ENCODE measurements at places on chromosomes 3 and 15. TPM values are rescaled to one million over a fixed set of nuclear protein-coding genes. Genes with fewer than 3 reads are reported as not detected.

DNA sequence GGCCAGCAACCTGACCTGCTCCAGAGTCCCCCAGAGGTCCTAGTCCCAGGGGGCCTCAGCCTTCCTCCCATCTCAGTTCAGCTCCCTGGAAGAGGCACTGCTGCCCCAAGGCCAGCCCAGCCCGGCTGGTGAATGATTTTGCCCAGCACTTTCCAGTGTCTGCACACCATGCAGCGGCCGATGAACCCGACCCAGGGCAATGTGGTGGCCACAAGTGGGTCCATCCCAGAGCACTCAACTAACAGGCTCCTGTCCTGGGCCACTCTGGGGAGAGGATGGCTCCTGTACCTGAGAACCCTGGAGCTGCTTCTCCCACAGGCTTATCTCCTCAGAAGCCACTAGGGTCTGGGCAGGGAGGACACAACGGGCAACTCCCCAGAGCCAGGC lies 39.2 kb downstream of the PTPN23 start:
- peaks cover 27% of the 10 kb centered on the region for H3K36me3 ChIP-seq
- H3K27me3 ChIP-seq = no peaks in the 10 kb centered on the region
- no peak overlapping the region for H3K27ac ChIP-seq
- peaks cover 19% of the 10 kb centered on the region for H3K4me1 ChIP-seq
- DNase-seq = no peak

Gene DAPK2
- total RNA-seq = 1.5 TPM

DNA sequence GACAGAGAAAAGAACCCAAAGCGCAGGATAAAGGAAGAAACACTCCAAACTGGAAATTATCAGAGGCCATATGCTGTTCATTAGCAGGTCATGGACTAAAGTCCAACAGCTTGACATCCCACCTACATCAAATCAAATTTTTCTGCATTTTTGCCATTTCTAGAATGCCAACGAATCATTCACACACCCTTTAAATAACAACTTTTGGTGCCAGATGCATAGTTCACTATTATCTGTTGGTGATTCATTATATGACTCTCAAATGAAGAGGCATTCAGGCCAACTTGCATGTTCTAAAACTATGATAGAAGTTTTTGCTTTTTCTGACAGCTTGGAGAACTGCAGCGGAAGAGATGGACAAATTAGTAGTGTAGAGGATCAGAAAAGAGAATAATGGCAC lies 529.8 kb upstream of the NAALADL2 start:
- no peaks in the 10 kb centered on the region for H3K4me1 ChIP-seq
- H3K4me3 ChIP-seq = no peak overlapping the region
- no peak overlapping the region for H3K27ac ChIP-seq

- H3K4me1 ChIP-seq = no peaks in the 10 kb centered on the region
- H3K36me3 ChIP-seq = no peaks in the 10 kb centered on the region
- peaks cover 17% of the 10 kb centered on the region for H3K27me3 ChIP-seq
- no peak for DNase-seq
Measured at GRCh38 chr15:82570721-82571508, 30.7 kb upstream of the RPS17 start.

GRCh38 chr3:130800829-130801228 lies 54.2 kb upstream of the PIK3R4 start:
- no peak overlapping the region for H3K27ac ChIP-seq
- peaks cover 15% of the 10 kb centered on the region for H3K27me3 ChIP-seq

DNA sequence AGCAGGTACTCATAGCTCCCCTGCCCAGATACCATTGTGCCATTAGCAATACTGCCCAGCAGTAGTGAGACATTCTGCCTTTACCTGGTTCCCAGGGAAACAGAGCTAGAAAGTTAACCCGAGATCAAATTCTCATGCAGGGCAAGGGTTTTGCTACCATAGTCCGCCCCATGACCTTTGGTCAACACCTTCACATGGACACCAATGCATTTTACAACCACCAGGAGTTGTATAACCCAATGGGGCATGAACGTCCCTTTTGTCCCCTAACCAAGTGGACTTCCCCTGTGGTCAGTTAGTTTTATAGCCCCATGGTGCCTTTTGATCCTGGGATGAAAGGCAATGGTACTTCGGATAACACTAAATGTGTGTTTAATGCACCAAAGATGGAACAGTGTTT lies 151.7 kb upstream of the IQSEC1 start:
- no peak for DNase-seq
- H3K36me3 ChIP-seq = no peaks in the 10 kb centered on the region
- H3K4me1 ChIP-seq = no peaks in the 10 kb centered on the region
- H3K27ac ChIP-seq = no peak overlapping the region

Gene ARHGEF26
- total RNA-seq = not detected

Gene DTWD1
- total RNA-seq = 21.9 TPM

GRCh38 chr3:59992578-59992977 lies 942.8 kb upstream of the CFAP20DC start:
- no peak overlapping the region for H3K4me3 ChIP-seq
- peaks cover 70% of the 10 kb centered on the region for H3K4me1 ChIP-seq
- H3K27me3 ChIP-seq = no peaks in the 10 kb centered on the region
- peaks cover 5% of the 10 kb centered on the region for H3K36me3 ChIP-seq

Gene ISLR2
- total RNA-seq = not detected

- no peak overlapping the region for H3K27ac ChIP-seq
- peak; percentile 60 for DNase-seq
- no peaks in the 10 kb centered on the region for H3K36me3 ChIP-seq
- no peaks in the 10 kb centered on the region for H3K4me1 ChIP-seq
- peaks cover 2% of the 10 kb centered on the region for H3K27me3 ChIP-seq
Measured at GRCh38 chr15:77650265-77650664, 17.6 kb upstream of the LINGO1 start.

DNA sequence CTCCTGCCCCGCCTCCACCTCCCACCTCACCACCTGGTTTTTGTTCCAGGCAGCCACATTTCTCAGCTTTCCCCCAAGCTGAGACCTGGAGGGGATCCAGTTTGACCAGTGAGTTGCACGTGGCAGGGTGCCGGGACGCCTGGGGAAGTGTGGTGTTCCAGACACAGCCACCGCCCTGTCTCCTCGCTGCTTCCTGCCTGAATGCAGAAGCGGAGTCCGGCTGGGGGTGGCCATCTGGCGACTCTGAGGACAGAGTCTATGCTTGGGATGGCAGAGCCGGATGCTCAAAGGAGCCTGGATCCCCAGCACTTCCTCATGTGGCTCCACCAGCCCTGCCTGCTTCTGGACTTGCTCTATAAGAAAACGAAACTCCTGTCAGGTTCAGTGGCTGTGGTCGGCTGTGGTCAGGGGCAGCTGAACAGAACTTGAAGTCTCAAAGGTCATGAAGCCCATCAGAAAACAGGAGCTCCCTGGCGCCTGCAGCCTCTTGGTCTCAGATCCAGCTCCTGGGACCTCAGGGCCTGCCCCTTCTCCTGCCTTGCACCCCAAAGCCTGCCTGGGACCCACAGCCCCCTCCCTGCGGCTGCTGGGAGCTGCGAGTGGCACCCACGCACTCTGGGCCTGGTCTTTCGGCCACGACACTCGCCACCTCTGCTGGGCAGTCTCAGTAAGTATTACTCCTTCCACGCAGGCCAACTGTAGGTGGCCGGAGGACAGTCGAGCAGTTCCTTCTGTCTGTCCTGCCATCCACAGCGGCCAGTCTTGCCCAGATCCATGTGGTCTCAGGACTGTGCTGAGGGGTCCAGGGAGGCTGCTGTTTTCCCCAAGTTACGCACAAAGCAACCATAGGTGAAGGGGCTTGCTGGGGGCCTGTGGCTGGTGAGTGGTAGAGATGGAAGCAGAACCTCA lies 112.8 kb upstream of the MEF2A start:
- H3K36me3 ChIP-seq = no peaks in the 10 kb centered on the region
- no peaks in the 10 kb centered on the region for H3K27me3 ChIP-seq
- DNase-seq = peak; percentile 54

DNA sequence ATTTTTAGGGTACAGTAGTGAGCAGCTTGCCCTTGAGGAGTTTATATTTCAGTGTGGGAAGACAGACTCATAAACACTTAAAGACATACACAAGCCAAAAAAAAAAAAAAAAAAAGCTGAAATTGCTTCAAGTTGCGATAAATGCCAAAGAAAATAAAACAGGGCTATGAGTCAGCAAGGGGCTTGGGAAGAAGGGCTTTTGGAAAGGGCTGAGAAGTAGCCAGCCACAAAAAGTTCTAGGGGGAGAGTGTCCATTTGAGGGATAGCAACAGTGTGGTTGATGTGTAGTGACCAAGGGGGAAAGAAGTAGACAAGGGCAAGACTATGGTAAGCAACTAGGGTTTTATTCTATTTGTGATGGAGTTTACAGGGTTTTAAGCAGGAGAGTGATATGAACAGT lies 185.5 kb downstream of the ADAMTS9 start:
- DNase-seq = no peak
- H3K4me3 ChIP-seq = no peak overlapping the region
- no peaks in the 10 kb centered on the region for H3K36me3 ChIP-seq
- H3K4me1 ChIP-seq = peaks cover 2% of the 10 kb centered on the region
- peaks cover 2% of the 10 kb centered on the region for H3K27me3 ChIP-seq
- no peak overlapping the region for H3K27ac ChIP-seq

DNA sequence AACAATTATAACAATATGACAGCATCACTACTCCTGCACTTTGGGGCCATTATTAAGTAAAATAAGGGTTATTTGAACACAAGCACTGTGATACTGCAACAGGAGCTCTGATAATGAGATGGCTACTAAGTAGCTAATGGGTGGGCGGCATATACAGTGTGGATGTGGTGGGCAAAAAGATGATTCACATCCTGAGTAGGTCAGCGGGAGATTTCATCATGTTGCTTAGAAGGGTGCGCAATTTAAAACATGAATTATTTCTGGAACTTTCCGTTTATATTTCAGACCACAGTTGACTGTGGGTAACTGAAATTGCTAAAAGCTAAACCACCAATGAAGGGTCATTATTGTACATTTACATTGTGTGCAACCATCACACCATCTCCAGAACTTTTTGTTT lies 42.3 kb downstream of the FBXO22 start:
- DNase-seq = peak; percentile 53
- H3K27me3 ChIP-seq = peaks cover 23% of the 10 kb centered on the region
- H3K36me3 ChIP-seq = no peaks in the 10 kb centered on the region
- peaks cover 3% of the 10 kb centered on the region for H3K4me1 ChIP-seq

Gene PATL2
- 16.1 TPM for total RNA-seq

GRCh38 chr3:143331350-143331749 lies 211.8 kb downstream of the CHST2 start:
- no peak for DNase-seq
- no peaks in the 10 kb centered on the region for H3K36me3 ChIP-seq
- no peaks in the 10 kb centered on the region for H3K27me3 ChIP-seq
- H3K27ac ChIP-seq = no peak overlapping the region
- no peak overlapping the region for H3K4me3 ChIP-seq

GRCh38 chr3:42983927-42984326 lies 4.8 kb downstream of the GASK1A start:
- H3K27me3 ChIP-seq = peaks cover 9% of the 10 kb centered on the region
- H3K36me3 ChIP-seq = no peaks in the 10 kb centered on the region
- no peak overlapping the region for H3K27ac ChIP-seq
- DNase-seq = no peak
- no peak overlapping the region for H3K4me3 ChIP-seq

Gene KNG1
- not detected for total RNA-seq

- peak; percentile 22 for DNase-seq
- H3K27ac ChIP-seq = no peak overlapping the region
- H3K27me3 ChIP-seq = peaks cover 3% of the 10 kb centered on the region
- H3K4me1 ChIP-seq = peaks cover 43% of the 10 kb centered on the region
- no peaks in the 10 kb centered on the region for H3K36me3 ChIP-seq
Measured at GRCh38 chr3:72347819-72348319, 500.4 kb downstream of the SHQ1 start.

DNA sequence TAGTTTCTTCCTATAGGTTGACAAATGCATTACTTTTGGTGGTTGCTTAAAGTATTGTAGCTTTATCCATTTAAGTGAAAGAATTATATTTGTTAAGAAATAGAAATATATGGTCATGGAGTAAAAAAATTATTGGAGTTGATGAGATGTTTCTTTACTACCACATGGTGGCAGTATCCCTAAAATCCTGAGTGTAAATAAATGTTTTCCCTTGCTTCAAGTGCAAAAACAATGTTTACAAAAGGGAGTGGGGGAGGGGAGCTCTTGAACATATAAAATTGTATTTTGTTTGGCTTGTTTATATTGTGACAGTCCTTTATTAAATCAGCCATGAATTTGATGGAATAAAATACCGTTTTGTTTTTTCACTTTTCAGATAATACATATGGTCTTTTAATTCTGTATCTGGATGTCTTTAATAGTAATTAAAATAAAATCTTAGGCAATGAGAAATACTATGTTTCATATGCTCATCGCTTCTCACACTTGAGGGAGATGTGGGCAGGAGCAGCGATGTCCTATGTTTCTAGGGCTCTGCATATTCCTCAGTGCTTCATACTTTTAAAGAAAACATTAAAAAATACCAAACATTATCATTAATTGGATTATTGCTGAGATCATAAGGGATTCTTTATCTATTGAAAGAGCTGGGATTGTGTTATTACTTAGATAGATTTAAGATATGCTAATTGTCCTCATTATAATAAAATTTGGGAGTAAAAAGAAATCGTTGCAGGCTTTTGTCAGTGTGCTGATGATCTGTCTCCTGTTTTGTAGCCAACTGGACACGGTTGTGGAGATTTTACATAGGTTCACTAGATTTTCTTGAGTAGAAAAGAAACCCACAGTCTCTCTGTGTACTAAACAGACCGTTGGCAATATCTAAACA lies 349.7 kb downstream of the TUSC7 start:
- H3K4me3 ChIP-seq = no peak overlapping the region
- no peak overlapping the region for H3K27ac ChIP-seq
- no peaks in the 10 kb centered on the region for H3K4me1 ChIP-seq
- no peak for DNase-seq

Data from activated CD8-positive, alpha-beta T cell treated with anti-CD3 and anti-CD28 coated beads for 36 hours (primary cell).